ENCODE measurements at places on chromosomes 7 and 10.

GRCh38 chr7:47233996-47234395 is 347.9 kb downstream of the TNS3 start:
- DNase-seq: no peak

DNA sequence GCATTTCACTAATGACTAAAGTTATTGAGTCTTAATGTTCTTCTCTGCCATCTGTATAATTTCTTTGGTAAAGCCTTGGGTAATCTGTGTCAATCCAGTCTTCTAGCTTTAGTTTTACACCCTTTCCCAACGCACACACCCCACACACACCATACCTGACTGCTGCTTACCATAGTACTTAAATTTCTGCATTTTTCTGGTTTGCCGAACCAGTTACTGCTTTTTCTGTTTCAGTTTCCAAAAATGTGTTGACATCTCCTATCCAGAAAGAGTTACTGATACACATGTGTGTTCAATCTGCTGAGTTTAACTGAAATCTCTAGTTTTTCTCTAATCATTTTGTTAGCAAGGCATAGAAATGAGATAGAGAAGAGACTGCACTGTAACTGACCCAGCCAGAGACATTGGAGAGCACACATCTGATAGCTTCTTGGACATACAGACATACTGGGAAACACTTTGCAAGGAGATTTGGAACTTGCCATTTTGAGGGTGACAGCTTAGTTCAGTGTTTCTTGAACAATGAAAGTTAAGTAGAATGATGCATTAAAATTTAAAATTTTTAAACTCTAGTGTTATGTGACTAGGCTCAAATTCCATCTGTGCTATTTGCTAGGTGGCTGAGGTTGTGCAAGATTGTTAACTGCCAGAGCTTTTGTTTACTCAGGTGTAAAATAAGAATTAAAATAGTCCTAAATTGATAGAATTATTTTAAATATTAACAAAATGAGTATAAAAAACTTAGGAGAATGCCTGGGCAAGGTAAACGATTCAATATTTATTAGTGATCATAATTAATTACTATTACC is 807.6 kb downstream of the DNAJB9 start:
- no peak for DNase-seq

DNA sequence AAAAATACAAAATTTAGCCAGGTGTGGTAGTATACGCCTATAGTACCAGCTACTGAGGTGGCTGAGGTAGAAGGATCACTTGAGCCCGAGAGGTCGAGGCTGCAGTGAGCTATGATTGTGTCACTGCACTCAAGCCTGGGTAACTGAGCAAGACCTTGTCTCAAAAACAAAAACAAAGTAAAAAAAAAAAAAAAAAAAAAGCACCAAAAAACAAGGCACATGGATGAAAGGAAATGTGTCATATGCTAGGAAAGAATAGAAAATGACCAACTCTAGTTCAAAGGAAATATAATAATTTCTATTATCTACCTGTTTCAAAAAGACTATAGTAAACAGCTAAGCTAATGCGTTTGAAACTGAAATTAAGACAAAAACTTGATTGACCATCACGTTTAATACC is 33.8 kb downstream of the UBE2H start:
- DNase-seq: no peak

DNA sequence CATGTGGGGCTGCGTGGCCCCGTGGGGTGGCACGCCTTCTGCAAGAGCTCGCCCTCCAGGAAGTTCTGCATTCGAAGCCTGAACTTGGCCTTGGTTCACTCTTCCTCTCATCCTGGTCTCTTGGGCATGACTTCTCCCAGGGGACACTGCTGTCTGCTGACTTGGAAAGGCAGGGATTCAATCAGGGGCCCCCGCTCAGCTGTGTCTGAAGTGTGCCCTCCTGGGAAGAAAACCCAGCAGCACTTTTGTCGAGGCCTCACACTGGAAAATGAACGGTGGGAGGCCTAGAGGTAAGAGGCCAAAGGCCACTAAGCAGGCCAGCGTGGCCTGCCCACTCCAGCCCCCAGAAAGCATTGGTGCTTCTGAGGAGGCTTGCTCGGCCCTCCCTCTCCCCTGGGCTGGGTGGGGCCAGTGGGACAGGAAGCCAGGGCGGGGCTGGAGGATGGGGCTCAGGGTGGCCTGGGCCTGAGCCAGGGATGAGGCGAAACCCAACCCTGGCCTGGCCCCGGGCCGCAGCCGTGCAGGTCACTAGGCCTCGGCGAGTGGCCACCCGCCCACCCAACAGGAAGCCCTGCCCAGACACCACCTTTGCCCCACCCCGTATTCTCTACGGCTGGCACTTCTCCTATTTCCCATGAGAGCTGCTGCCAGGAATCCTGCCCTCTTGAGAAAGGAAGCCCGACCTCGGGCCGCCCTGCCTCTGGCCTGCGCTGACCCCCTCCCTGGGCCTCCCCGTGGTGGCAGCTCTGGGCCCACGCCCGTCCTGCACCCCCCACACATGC is 81.1 kb downstream of the ZMIZ1 start:
- DNase-seq: peak; percentile 46

GRCh38 chr10:7464691-7465090 is 53.9 kb upstream of the SFMBT2 start:
- DNase-seq: no peak

DNA sequence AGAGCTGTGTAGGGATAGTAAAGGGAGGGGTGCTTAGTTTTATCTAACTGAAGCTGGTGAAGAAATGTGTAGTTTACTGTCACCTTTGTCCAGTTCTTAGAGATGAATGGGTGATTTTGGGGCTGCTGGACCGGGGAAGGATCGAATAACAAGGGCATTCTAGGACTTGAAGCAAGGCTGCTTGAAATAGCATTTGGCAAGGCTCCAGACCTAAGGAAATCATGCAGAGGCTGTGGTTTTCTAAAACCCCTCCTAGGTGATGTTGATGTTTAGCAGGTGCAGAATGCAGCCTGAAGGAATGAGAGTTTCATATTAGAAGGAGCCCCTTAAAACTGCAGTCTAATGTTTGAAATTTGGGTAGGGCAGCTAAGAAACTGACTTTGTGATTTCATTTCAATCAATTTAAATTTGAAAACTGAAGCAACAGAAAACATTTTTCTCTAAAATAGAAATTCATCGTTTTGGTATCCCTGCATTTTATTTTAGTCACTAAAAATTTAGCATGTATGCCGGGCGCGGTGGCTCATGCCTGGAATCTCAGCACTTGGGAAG is 68.5 kb downstream of the TET1 start:
- no peak for DNase-seq

DNA sequence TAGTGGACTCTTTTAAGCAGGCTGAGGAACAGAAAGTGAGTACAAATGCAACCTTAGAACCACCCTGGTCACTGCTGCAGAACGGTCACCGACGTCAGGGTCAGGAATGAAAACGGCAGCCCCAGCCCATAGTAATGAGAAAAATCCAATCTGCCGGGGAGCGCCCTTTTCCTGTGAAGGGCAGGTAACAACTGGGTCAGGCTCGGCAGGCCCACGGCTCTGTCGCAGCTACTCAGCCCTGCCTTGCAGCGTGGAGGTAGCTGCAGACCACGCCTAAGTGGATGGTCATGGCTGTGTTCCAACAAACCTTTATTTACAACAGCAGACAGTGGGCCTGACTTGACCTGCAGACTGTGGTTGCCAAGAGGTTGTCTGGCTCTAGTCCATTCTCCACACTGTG is 563.2 kb downstream of the DNAJB6 start:
- DNase-seq: no peak

DNA sequence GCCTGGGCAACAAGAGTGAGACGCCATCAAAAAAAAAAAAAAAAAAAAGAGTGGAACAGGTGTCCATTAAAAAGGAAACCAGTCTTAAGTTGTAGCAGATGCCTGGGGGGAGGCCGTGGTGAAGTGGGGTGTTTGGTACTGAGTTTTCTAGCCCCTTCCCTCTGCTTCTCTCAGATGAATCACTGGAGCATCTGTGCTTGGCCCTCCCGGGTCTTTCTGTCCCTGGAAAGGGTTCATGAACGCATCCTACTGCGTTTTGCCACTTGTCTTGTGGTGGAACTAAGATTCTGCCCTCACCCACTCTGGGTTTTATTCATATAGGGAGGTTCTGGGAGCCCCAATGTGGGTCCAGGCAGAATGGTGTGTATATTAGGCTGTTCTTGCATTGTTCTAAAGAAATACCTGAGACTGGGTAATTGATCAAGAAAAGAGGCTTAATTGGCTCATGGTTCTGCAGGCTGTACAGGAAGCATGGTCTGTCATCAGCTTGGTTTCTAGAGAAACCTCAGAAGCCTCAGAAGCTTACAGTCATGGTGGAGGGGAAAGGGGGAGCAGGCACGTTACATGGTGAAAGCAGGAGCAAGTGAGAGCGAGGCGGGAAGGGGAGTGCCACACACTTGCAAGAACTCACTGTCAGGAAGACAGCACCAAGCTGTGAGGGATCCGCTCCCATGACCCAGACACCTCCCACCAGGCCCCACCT is 63.5 kb downstream of the CAMK1D start:
- no peak for DNase-seq

DNA sequence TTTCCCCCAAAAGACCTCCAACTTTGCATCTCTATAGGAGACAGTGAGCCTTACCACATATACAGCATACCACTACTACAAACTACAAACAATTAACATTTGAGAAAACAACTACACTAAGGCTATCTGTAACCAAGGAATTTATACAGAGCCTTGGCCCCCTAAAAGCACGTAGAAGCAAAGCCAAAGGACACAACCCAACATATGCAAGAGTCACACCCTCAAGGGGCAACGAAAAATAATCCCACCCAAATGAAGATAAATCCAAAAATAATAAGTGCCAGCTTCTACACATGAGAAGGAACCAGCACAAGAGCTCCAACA is 149.5 kb downstream of the ZEB1 start:
- DNase-seq: no peak

Data from right kidney (tissue), 9 donors.